T-helper 2 cell treated with Interferon-gamma antibody and Interleukin-4, amounts not matched to agents 100 ng/mL and 5 ng/mL, for 36 hours (primary cell): ENCODE measurements at places on chromosomes 7 and 10. TPM values are rescaled to one million over a fixed set of nuclear protein-coding genes. Genes with fewer than 3 reads are reported as not detected.

WDR86 gene
- not detected in 2 replicates for total RNA-seq

HABP2 gene
- not detected in 2 replicates for total RNA-seq

SLIT1 gene
- total RNA-seq, result 0.59 and 0.77 TPM in 2 replicates

ADARB2 gene
- not detected in 2 replicates for total RNA-seq

TMEM196 gene
- total RNA-seq, result not detected in 2 replicates

VSTM4 gene
- total RNA-seq, result 0.14 and 0.27 TPM in 2 replicates

DPCD gene
- total RNA-seq, result 2.0 and 2.8 TPM in 2 replicates

AASS gene
- 0.68 and 0.89 TPM in 2 replicates for total RNA-seq

PSD gene
- 1.4 and 1.6 TPM in 2 replicates for total RNA-seq

LLCFC1 gene
- total RNA-seq, result not detected in 2 replicates

ELFN1 gene
- total RNA-seq, result 0.16 and 0.20 TPM in 2 replicates

TFEC gene
- total RNA-seq, result 0.61 and 1.0 TPM in 2 replicates

TUBB8 gene
- not detected in 2 replicates for total RNA-seq

FAM25G gene
- not detected in 2 replicates for total RNA-seq

SLC16A12 gene
- 0.02 TPM in 1 of 2 replicates, not detected in the other for total RNA-seq

JCAD gene
- 2.5 and 3.2 TPM in 2 replicates for total RNA-seq

STAMBPL1 gene
- 39.4 and 39.5 TPM in 2 replicates for total RNA-seq

PLA2G12B gene
- not detected in 2 replicates for total RNA-seq

HKDC1 gene
- total RNA-seq, result 1.3 and 2.9 TPM in 2 replicates

ACTL6B gene
- not detected in 2 replicates for total RNA-seq

PRLHR gene
- not detected in 2 replicates for total RNA-seq

TET1 gene
- 2.3 and 2.7 TPM in 2 replicates for total RNA-seq

MYL7 gene
- total RNA-seq, result not detected in 2 replicates

CCDC71L gene
- total RNA-seq, result 19.2 and 19.5 TPM in 2 replicates

TNS3 gene
- total RNA-seq, result 0.20 TPM in 2 replicates

CEP55 gene
- 72.5 and 73.1 TPM in 2 replicates for total RNA-seq

WDFY4 gene
- total RNA-seq, result 1.00 and 1.0 TPM in 2 replicates

AKR1C8 gene
- 0.20 and 0.23 TPM in 2 replicates for total RNA-seq

EIF4H gene
- total RNA-seq, result 291 and 293 TPM in 2 replicates
